ENCODE measurements at places on chromosomes 4 and X.

- H3K36me3 ChIP-seq, result no peaks in the 10 kb centered on the region
- no peaks in the 10 kb centered on the region for H3K27me3 ChIP-seq
- no peak overlapping the region for H3K4me3 ChIP-seq
- H3K27ac ChIP-seq, result no peak overlapping the region
Measured at GRCh38 chrX:150406596-150406995, 43.5 kb downstream of the MAMLD1 start.

DNA sequence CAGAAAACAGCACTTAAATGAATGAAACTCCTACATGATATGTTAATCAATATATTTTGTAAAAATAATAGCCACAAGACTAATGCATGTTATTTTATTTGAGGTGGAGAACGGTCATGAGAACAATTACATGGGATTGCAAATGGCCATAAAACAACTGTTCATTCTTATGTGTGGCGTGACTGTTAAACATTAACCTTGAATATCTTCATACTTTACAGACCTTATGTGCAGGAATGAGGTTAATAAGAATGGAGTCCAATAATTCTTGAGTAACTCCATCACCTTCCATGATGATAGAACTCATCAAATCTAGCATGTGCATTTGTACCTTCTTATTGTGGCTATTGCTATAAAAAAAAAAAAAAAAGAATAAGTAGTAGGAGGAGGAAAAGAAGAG lies 55.3 kb downstream of the PDS5A start:
- peaks cover 27% of the 10 kb centered on the region for H3K36me3 ChIP-seq
- DNase-seq, result no peak
- H3K4me1 ChIP-seq, result no peaks in the 10 kb centered on the region
- H3K27me3 ChIP-seq, result no peaks in the 10 kb centered on the region

DNA sequence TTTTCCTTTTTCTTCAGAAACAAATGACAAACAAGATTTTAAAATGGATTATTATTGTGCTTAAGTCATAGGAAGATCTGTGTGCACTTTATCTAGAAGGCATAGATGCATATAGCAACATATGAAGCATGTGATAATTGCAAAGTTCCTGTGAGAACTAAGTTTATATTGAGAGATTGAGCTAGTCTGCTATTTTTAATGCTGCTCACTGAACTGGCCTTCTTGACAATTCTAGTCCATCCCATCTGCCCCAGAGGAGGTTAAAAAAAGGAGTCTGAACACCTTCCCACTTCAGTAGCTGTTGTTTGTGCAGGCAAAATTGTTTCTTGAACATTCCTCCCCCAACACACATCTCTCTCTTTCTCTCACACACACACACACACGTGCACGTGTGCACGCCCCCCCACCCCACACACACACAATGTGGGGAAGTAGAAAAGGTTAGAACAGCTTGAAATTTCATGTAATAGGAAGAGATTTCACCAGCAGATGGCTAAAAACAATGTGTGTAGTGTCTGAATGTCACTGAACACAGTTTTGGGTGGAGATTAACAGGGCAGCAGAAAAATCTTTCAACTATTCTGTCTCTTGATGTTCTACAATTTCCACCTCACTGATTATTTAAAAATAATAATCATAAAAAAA lies 108.0 kb downstream of the GPM6A start:
- no peak for DNase-seq
- no peaks in the 10 kb centered on the region for H3K36me3 ChIP-seq
- no peaks in the 10 kb centered on the region for H3K27me3 ChIP-seq
- H3K4me1 ChIP-seq, result no peaks in the 10 kb centered on the region
- H3K4me3 ChIP-seq, result no peak overlapping the region

GRCh38 chr4:55817691-55818090 lies 1.9 kb upstream of the EXOC1L start:
- no peaks in the 10 kb centered on the region for H3K36me3 ChIP-seq
- H3K4me3 ChIP-seq, result no peak overlapping the region
- H3K27me3 ChIP-seq, result no peaks in the 10 kb centered on the region
- no peak for DNase-seq

DNA sequence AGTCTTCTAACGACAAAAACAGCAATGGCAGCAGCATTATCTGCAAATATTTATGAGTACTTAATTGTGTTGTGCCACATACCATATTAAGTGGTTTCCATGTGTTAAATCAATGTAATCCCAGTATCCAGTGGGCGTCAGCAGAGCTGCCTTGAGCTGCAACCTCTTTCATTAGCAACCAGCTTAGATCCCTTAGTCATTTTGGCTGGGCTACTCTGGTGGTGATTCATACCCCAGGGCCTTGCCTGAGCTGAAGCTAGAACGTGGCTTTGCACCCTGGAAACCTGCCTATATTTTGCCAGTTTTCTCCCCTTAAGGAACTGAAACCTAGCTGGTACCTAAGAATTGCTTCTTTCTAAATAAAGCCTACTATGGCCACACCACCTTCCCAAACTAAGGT lies 474.3 kb upstream of the FTHL17 start:
- no peaks in the 10 kb centered on the region for H3K4me1 ChIP-seq
- H3K27me3 ChIP-seq, result no peaks in the 10 kb centered on the region
- DNase-seq, result no peak

GRCh38 chr4:78057600-78058550 lies 752 bp downstream of the FRAS1 start:
- peaks cover 37% of the 10 kb centered on the region for H3K4me1 ChIP-seq
- peaks cover 5% of the 10 kb centered on the region for H3K27me3 ChIP-seq
- H3K27ac ChIP-seq, result peak overlapping the region; percentile 81
- peak overlapping the region; percentile 70 for H3K4me3 ChIP-seq

GRCh38 chr4:145739845-145740244 lies 59.9 kb downstream of the C4orf51 start:
- H3K27me3 ChIP-seq, result no peaks in the 10 kb centered on the region
- H3K27ac ChIP-seq, result no peak overlapping the region
- H3K4me3 ChIP-seq, result no peak overlapping the region
- DNase-seq, result no peak
- H3K36me3 ChIP-seq, result no peaks in the 10 kb centered on the region

GRCh38 chrX:134461437-134461836 lies 1.5 kb downstream of the HPRT1 start:
- H3K27ac ChIP-seq, result no peak overlapping the region
- H3K27me3 ChIP-seq, result no peaks in the 10 kb centered on the region
- H3K4me3 ChIP-seq, result no peak overlapping the region
- no peak for DNase-seq
- H3K4me1 ChIP-seq, result no peaks in the 10 kb centered on the region

- H3K36me3 ChIP-seq, result no peaks in the 10 kb centered on the region
- H3K27me3 ChIP-seq, result no peaks in the 10 kb centered on the region
- no peak overlapping the region for H3K27ac ChIP-seq
Measured at GRCh38 chr4:47195706-47196105, 164.3 kb downstream of the GABRB1 start.

DNA sequence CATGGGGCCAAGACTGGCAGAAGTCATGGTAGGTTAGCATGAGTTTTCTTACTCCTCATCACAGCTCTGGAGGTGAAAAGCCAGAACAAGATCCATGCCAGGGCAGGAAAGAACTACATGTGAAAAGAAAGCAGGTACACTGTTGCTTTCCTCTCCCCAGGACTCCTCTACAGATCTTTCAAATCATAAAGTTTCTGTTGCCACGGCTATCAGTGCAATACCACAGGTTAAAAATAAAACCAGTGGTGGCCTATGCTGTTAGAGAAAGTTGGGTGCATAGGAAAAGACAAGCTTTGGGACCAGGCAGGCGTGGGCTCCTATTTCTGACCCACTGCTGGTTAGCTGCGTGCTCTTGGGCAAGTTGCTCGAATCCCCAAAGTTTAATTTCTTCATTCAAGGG lies 81.4 kb downstream of the SH3RF1 start:
- no peaks in the 10 kb centered on the region for H3K27me3 ChIP-seq
- peaks cover 14% of the 10 kb centered on the region for H3K4me1 ChIP-seq
- H3K4me3 ChIP-seq, result no peak overlapping the region
- no peak overlapping the region for H3K27ac ChIP-seq

DNA sequence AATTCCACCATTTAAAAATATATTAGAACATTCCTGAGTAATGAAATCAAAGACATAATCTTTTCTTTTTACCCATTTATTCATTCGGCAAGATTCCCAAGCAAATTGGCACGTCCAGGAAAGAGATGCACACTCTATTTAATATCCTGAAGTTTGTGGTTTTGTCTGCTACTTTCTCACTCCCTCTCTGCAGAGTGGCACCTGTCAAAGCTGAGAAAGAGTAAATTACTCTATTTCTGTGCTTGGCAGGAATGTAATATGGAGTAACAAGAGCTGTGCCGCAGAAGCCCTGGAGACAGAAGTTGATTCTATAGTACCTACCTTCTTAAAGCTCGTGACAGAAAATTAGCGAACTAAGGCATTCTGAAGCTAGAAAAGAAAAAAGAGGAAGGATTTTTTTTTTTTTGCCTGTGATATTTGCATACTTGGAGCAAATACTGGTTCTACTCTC lies 5.5 kb downstream of the GSTCD start:
- DNase-seq, result no peak
- no peaks in the 10 kb centered on the region for H3K27me3 ChIP-seq
- peaks cover 23% of the 10 kb centered on the region for H3K4me1 ChIP-seq
- peak overlapping the region; percentile 20 for H3K4me3 ChIP-seq
- no peak overlapping the region for H3K27ac ChIP-seq

- no peak overlapping the region for H3K4me3 ChIP-seq
- H3K36me3 ChIP-seq, result peaks cover 12% of the 10 kb centered on the region
- H3K27me3 ChIP-seq, result no peaks in the 10 kb centered on the region
- H3K27ac ChIP-seq, result no peak overlapping the region
- no peak for DNase-seq
Measured at GRCh38 chr4:128830906-128831503, 21.5 kb downstream of the JADE1 start.

DNA sequence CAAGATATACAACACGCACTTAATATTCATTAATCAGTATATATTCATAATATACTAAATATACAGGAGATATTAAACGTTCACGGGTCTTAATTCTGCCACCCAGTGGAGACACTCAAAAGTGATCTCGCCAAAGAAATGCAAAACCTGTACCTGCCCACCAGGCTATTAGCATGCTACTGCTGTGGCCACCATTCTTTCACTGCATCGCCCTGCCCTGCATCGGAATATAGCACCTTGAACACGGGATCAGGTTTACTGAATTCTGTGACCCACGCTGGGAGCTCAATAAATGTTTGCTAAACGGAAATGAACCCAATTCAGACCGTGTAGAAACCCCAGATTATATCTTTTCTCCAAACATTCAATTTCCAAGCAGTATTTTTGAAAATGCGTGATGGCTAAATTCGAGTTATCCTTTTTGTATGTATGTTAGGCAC lies 840 bp upstream of the CLCN3 start:
- peaks cover 36% of the 10 kb centered on the region for H3K4me1 ChIP-seq
- H3K27me3 ChIP-seq, result no peaks in the 10 kb centered on the region
- peak overlapping the region; percentile 62 for H3K4me3 ChIP-seq
- DNase-seq, result no peak

GRCh38 chr4:57312296-57312695 lies 202.1 kb upstream of the IGFBP7 start:
- H3K4me3 ChIP-seq, result no peak overlapping the region
- DNase-seq, result no peak
- no peaks in the 10 kb centered on the region for H3K36me3 ChIP-seq
- no peak overlapping the region for H3K27ac ChIP-seq
- H3K27me3 ChIP-seq, result no peaks in the 10 kb centered on the region

GRCh38 chr4:185608185-185608584 lies 72.9 kb upstream of the PDLIM3 start:
- H3K27me3 ChIP-seq, result peaks cover 5% of the 10 kb centered on the region
- H3K4me3 ChIP-seq, result no peak overlapping the region
- H3K27ac ChIP-seq, result no peak overlapping the region
- H3K4me1 ChIP-seq, result no peaks in the 10 kb centered on the region
- DNase-seq, result no peak

DNA sequence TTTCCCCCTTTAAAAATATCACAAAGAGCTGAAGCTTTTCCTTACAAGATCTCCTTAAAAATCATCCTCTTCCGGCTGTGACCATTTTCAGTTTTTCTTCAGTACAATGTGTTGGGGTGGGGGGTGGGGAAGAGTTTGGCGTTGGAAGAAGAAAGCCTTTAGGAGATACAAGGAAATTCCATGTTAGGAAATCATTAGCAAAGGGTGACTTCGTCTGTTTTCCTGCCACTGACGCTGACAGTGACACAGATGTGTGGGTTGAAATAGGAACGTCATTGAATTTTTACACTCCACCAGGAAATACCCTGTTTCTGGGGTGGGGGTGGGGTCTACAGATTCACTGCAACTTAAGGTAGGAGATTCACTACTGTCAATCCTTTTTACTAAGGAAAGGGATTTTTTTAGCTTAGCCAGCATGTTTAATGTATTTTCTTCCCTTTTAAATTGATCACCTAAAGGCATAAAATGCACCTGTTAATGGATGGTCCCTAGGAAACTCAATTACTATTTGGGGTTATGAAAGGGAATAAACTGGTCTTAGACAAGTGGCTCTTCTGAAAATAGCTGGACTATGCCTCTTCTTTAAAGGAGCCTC lies 3.9 kb downstream of the MAMLD1 start:
- no peaks in the 10 kb centered on the region for H3K27me3 ChIP-seq
- no peaks in the 10 kb centered on the region for H3K36me3 ChIP-seq
- peaks cover 7% of the 10 kb centered on the region for H3K4me1 ChIP-seq
- no peak for DNase-seq
- H3K4me3 ChIP-seq, result peak overlapping the region; percentile 64
- peak overlapping the region; percentile 67 for H3K27ac ChIP-seq

DNA sequence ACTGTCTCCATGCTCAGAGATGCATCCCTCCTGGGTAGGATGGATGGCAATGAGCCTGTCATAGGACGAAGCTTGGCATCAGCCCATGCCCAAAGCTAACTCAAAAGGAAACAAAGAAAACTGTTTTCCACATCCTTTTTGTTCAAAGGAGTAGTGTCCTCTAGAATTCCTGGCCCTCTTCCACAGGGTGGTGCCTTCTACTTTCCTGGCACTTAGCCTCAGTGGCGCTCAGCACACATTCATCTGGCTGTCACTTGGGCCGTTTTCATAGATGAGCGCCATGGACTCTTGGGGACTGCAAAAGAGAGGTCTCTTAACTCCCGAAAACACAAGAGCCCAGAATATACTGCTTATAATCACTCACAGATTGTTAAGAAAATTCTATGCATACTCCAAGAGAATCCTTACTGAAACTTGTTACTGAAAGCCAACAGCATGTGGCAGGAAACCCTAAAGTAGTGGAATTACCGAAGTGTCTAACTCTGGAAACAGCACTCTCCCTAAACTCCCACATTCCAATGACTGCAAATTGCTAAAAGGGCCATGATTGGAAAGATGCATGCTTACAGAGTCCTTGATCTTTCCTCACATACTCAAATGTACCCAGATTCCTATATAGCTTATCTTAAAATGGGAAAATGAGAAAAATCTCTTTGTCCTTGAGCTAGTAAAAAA lies 110.0 kb downstream of the HS6ST2 start:
- H3K4me1 ChIP-seq, result no peaks in the 10 kb centered on the region
- H3K36me3 ChIP-seq, result no peaks in the 10 kb centered on the region
- DNase-seq, result no peak
- H3K27me3 ChIP-seq, result no peaks in the 10 kb centered on the region

Measured in suprapubic skin (tissue), 4 donors.